Stimulated activated CD8-positive, alpha-beta memory T cell treated with anti-CD3 and anti-CD28 coated beads, Interleukin-2, amount 100 ng/mL, for 48 hours (primary cell): ENCODE measurements at places on chromosomes 5 and 9.

GRCh38 chr5:78925129-78925876 lies 59.8 kb downstream of the ARSB start:
- no peak for DNase-seq

DNA sequence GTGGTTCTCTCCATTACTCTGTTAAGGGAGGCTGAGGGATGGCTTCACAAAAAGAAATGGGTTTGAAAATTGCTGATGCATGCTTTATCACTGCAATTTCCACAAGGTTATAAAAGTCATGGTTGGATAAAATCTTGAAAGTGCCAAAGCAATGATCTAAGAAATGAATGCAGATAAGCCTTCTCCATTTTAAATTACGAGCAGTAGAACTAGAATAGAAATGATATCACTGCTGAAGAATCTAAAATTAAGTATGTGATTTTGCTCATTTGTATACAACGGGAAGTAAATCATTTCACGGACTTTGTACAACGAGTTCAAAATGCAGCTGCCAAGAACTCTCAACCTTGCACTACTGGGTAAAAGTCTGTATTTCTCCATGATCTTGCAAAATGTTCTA lies 299.0 kb downstream of the PRELID2 start:
- DNase-seq = no peak

- DNase-seq = no peak
These were observed 21.7 kb downstream of the F2RL2 start for GRCh38 chr5:76601470-76601869.

- DNase-seq = no peak
These were observed 52.1 kb downstream of the CYSTM1 start for GRCh38 chr5:140227046-140227445.

DNA sequence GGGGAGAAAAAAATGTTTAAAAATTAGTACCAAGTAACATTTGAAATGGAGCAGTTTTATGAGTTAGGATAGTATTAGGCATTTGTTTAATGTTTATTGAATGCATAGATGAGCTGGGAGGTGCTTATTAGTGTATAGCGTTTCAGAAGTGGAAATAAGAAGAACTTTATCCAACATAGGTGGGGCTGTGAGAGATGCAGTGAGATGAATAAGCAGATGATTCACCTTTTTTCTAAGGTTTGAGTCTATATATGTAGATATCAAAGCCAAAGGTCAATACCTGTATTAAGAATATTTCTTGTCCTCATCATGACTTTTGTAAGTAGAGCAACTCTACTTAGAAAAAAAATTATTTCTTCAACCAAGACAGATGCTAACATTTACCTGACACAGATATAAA lies 54.6 kb upstream of the POU4F3 start:
- no peak for DNase-seq

DNA sequence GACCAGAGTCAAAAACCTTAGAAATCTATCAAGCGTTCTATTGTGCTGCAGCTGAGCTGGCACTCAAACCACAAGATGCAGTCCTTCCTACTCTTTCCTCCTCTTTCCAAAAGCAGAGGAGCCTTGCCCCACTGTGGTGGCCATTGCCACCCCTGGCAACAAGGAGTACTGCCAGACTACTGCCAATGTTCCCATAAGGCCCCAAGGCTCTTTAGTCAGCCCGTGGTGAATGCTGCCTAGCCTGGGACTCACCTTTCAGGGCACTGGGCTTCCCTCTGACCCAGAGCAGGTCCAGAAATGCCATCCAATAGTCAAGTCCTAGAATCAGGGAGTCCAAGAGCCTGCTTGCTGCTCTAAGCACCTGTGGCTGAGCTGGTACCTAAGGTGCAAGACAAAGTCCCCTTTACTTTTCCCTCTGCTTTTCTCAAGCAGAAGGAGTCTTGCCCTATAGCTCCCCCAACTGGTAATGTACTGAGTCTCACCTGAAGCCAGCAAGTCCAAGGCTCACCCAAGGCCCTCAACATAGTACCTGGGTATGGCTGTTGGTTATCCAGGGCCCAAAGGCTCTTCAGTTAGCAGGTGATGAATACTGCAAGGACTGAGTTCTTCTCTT lies 219.4 kb downstream of the ATPSCKMT start:
- DNase-seq = no peak

DNA sequence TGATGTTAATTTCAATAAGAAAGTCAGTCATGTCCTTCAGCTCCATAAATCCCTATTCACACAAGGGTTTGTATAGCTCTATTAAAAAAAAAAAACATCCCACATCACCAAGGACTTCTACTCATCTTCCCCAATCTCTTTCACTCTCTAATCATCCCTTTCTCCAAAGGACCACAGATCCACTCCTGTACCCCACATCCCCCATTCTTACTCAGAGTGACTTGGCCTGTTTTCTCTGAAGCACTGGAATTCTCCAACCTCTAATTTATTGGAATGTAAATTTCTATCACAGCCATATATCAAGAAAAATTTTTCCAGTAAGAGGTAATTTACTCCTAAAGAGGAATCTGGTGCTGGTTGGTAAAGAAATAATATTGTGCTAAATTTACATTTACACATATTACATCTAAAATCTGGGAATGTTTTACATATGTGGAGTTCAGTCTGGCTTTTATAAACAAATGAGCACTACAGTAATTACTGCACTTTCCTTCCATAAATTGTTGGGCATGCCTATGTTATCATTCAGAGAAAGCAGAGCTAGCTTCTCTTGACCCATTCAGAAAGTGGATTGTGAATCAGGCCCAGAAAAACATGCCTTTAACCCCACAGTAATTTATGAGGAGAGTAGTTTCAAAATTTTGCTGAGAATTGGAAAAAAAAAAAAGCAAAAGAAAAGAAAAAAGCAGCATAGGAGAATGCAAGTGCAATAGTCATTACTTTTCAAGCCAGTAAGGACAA lies 399.5 kb upstream of the TNC start:
- DNase-seq = no peak

DNA sequence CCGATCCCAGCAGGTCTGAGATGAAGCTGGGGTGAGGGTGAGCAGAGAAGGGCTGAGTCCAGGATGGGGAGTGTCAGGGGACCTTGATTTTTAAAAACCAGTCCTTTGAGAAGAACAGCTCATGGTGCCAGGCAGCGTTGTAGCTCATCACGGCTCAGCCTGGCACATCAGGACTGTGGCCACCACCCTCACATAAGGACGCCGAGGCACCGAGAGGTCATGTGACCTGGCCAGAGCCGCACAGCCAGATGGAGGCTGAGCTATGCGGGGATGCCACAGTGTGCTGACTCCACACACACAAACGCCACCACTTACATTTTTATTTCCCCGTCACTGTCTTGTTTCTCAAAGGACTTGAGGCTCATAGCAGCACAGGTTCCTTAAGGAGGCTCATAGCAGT lies 32.9 kb upstream of the CEP72 start:
- DNase-seq = no peak

- no peak for DNase-seq
These were observed 220.0 kb downstream of the PDE4D start for GRCh38 chr5:59673438-59674058.

- DNase-seq = no peak
These were observed 12.8 kb upstream of the SRP19 start for GRCh38 chr5:112848116-112848811.

- no peak for DNase-seq
These were observed 52.4 kb downstream of the FAM170A start for GRCh38 chr5:119681734-119682133.

- no peak for DNase-seq
These were observed 73.6 kb upstream of the HSPA9 start for GRCh38 chr5:138648841-138649240.

- DNase-seq = no peak
These were observed 109.2 kb upstream of the SMIM23 start for GRCh38 chr5:171676286-171676944.

DNA sequence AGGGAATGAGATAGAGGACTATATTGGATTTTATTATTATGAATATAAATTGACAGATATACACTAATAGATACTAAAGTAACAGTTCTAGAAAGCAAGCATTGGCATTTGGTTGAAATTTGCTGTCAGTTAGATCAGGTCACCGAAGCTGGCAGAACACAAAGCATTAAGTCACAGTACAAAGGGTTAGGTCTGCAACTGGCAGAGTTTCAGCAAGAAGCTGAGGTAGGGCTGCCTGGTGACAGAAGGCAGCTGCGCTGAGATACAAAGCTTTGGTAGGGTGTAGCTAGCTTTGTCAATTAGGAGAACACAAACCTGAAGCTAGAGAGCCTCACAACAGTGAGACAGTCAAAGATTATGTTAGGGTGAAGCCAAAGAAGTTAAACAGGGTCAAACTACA lies 6.3 kb upstream of the CSNK1G3 start:
- DNase-seq = no peak

DNA sequence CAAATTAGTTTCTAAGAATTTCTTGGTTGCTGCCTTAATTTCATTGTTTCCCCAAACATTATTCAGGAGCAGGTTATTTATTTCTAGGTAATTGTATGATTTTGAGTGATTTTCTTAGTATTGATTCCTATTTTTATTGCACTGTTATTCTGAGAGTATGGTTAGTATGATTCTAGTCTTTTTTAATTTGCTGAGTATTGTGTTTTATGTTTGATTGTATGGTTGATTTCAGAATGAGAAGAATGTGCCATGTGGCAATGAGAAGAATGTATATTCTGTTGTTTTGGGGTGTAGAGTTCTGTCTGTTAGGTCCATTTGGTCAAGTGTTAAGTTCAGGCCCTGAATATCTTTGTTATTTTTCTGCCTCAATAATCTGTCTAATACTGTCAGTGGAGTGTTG lies 27.1 kb downstream of the LOX start:
- no peak for DNase-seq

- no peak for DNase-seq
These were observed at the start of gene NPR2 for GRCh38 chr9:35791297-35791921. TSS of gene NPR2 (plus strand) at chr9:35791591. CDS start at chr9:35792409, 818 bp downstream.

DNA sequence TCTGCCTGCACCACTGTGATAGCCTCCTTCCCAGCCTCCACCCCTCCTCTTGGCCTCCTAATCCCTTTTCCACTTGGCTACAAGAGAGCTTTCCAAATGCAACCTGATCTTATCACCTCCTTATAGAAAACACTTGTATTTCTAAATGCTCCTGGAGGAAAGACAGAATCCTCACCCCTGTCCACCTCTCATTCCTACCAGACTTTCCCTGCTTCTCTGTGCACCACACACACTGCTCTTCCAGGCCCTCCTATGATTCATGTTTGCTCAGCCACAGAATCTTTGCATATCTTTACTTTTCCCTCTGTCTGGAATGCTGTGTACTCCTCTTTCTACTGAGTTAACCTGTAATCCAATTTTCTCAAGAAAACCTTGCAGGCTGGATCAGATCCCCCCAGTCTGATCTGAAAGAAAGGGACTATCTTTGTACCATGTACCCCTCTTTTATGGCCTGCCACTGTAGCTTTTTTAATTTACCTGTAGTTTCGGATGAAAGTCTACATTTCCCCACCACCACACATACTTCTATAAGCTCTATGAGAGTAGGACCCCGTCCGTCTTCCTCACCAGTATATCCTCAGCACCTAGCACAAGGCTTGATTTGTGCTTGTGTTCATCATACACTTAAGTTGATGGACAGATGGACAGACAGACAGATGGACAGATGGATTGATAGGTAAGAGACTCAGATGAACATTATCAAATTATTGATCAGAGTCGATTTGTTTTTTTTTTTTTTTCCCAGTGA lies 95.3 kb downstream of the GALNT10 start:
- DNase-seq = no peak

GRCh38 chr5:148989567-148989966 lies 73.3 kb downstream of the SH3TC2 start:
- no peak for DNase-seq

- DNase-seq = no peak
These were observed 4.7 kb upstream of the TNIP1 start for GRCh38 chr5:151085517-151086041.

- no peak for DNase-seq
These were observed 681.8 kb downstream of the SEMA5A start for GRCh38 chr5:8864053-8864452.

DNA sequence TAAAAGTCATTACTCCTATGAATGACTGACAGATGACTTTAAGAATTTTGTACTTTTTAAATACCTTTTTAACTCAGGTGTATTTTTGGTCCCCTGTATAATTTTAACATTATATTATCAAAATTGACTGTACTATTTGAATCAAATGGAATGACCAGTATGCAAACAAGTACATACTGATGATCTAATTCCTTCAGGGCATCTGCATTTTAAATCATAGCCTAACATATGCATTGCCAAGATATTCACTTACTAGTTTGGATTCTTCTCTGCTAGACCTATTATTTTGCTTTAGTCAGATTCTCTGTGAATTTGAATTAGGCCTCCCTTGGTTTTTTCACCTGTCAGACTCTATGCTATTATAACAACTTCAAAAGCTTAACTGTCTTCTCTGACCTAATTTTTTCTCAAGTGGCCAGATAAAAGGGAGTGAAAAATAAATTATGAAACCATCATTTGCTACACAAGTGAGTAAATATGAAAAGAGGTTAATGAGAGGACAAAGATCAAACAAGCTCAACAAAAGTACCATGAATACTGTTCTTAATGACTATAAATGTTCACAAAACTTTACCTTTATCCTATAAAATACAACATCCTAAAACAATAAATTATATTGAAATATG lies 1505.2 kb upstream of the CDH9 start:
- DNase-seq = no peak

DNA sequence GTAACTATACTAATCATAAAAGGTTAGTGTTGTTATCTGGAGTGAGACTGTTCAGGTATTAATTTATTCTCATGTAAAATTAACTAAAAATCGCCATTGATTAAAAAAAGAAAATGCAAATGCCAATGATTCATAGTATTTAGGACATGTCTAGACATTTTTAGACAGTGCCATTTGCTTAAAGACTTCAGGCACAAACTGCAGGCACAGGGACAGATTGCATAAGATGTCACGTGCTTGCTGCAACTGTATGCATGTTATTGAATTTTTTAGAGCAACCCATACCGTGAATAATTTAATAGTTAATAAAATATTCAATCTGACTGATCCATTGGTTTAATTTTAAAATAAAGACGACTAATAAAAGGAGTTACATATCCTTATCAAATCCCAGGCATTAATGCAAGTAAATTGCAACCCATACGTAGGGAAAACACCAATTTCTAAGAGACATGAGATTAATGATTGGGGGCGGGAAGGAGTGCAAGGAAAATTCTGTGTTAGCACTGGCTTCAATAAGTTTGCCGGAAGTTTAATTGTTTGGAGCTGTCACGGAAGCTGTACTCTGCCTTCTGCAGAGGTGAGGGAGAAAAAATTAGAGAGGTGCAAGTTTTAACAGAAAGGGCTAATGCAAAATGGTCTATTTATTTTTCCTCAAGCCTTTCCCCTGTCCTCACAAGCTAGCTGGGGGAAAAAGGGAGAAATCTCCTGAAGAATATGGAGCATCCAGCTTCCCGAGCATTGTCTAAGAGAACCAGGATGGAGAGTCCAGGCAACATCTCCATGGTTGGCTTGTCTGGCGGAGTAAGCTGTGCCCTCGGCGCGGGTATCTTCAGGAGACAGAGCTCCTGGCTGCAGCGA lies 2.9 kb downstream of the EDIL3 start:
- no peak for DNase-seq

DNA sequence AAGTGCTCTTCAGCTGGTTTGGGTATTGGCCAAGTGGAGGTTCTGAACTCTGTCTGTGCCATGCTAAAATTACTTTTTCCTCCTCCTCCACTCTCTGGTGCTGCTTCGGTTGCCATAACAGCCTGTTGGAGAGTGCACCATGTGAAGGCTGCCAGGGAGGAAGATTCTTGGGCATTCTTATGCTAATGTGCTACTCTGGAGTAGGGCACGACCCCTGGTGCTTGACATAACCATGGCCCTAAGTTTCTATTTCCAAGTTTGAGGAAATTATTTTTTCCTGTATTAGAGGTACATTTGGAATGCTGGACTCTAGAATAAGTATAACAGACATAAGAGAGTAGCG lies 111.6 kb downstream of the ARHGAP26 start:
- DNase-seq = no peak

- peak; percentile 50 for DNase-seq
These were observed 205.8 kb upstream of the IER5L start for GRCh38 chr9:129383561-129384490.
